ENCODE measurements at places on chromosomes 7 and 10. TPM values are rescaled to one million over a fixed set of nuclear protein-coding genes. Genes with fewer than 3 reads are reported as not detected.

ODAD2 gene
- not detected for total RNA-seq

DNA sequence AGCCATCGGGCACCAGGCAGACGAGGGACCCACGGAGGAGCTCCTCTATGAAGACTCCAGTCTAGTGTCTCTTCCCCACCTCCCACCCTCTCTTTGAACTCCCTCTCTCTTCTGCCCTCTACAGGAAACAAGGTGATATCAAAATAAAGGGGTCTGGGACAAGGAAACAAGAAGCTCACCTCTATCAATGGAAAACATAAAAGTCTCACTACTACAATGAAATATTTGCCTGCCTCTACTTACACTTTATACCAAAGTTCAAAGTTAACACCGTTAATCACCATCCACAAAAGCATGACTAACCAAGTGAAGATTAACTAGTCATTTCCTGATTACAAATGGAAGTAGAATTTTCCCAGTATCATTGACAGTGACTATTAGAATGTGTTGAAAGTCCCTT, 82.2 kb downstream of the PARD3 start:
- H3K27me3 ChIP-seq = no peaks in the 10 kb centered on the region
- H3K4me1 ChIP-seq = peaks cover 45% of the 10 kb centered on the region
- no peak for DNase-seq
- peak overlapping the region; percentile 79 for H3K27ac ChIP-seq
- H3K4me3 ChIP-seq = no peak overlapping the region
- H3K36me3 ChIP-seq = no peaks in the 10 kb centered on the region

EXOC6 gene
- total RNA-seq = 12.5 TPM

- peaks cover 24% of the 10 kb centered on the region for H3K4me1 ChIP-seq
- H3K27ac ChIP-seq = peak overlapping the region; percentile 72
- H3K4me3 ChIP-seq = peak overlapping the region; percentile 80
- peaks cover 10% of the 10 kb centered on the region for H3K36me3 ChIP-seq
- DNase-seq = no peak
Measured at GRCh38 chr7:120949998-120950538, 509 bp upstream of the ING3 start.

PVRIG gene
- 1.1 TPM for total RNA-seq

DNA sequence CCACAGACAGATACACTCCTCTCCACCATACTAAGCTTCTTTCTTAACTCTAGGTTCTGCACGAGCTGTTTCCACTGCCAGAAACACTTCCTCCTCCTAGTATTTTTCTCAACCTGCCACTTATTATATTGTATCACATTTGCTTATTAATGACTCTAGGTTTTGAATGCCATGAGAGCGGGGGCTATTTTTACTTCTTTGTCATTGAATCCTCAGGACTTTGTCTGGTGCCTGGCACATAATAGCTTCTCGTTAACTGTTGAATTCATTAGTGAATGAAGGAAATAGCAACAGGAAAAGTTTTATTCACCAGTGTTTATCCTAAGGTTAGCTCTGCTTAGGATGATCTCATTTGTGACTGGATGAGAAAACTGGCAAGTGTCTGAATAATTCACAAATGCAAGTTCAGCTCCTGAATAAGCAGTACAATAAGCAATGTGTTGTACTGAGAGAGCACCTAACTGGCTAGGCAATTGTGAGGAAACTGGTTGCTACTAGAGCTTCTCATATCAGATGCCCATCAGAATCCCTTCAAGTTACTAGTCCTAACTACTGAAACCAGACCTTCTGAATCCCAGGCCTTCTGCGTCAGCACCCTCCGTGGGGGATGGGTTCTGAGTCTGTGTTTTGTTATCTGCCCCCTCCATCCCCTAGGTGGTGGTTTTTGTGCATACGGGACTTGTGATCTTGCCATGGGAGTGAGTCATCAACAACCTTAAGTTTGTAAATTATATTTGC, 92.7 kb downstream of the LSMEM1 start:
- H3K36me3 ChIP-seq = no peaks in the 10 kb centered on the region
- H3K4me3 ChIP-seq = no peak overlapping the region
- DNase-seq = no peak
- no peak overlapping the region for H3K27ac ChIP-seq
- no peaks in the 10 kb centered on the region for H3K4me1 ChIP-seq

DNA sequence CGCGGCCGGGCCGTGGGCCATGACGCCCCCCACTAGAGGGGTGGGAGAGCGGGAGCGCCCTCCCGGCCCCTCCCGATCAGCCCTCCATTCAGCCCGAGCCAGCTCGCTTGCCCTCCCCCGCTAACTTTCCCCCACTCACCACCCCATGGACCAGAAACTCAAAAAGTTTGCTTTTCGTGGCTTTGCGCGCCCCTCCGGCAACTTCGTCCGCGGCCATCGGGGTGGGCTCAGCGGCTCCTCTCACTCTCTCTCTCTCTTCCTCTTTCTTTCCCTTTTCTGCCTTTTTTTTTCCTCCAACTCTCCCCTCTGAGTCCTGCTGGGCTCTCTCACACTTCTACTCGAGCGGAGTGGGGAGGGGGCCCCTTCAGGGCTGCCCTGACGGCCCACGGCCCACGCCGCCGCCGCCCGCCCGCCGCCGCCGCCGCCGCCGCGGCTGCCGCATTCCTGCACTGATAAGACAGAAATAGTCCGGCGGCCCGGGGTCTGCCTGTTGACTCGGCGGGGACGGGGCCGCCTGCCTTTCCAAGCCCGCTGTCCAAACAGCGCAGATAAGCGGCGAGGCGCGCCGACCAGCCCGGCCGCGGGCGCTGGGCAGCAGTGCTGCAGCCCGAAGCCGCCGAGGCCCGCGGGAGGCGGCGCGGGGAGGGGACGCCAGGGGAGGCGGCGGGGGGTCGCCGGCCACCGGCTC, at the start of gene SMARCD3:
TSS of gene SMARCD3 (minus strand) at position 349 of the 688 bp plus-strand sequence. CDS start at position 217, 132 bp downstream.
- H3K4me1 ChIP-seq = no peaks in the 10 kb centered on the region
- no peaks in the 10 kb centered on the region for H3K36me3 ChIP-seq
- H3K27me3 ChIP-seq = peaks cover 58% of the 10 kb centered on the region
- peak within 1 kb of the TSS; percentile 60 for H3K4me3 ChIP-seq

PAX4 gene
- not detected for total RNA-seq

GRCh38 chr10:27344568-27345454, 104.2 kb upstream of the ACBD5 start:
- no peak for DNase-seq
- no peak overlapping the region for H3K4me3 ChIP-seq
- no peaks in the 10 kb centered on the region for H3K27me3 ChIP-seq
- no peaks in the 10 kb centered on the region for H3K4me1 ChIP-seq

SPDYE2 gene
- not detected for total RNA-seq

DNA sequence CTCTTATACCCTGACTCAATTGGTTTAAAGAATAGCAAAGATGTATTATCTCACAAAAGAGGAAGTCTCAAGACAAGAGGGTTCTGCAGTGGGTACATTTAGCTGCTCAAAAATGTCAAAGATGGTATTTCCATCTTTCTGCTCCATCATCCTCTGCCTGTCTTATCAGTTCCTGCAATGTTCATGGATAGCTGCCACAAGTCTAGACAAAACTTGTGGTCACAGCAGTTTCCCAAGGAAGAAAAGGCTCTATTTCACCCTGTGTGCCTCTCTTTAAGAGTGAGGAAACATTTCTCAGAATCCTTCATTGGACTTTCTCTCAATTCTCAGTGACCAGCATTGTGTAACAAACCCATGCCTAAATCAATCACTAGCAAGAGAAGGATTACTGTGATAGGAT, 634.2 kb upstream of the AUTS2 start:
- H3K27me3 ChIP-seq = no peaks in the 10 kb centered on the region
- no peaks in the 10 kb centered on the region for H3K36me3 ChIP-seq
- H3K4me3 ChIP-seq = no peak overlapping the region
- peak overlapping the region; percentile 84 for H3K27ac ChIP-seq
- peak; percentile 43 for DNase-seq

LDB3 gene
- 0.73 TPM for total RNA-seq

DNA sequence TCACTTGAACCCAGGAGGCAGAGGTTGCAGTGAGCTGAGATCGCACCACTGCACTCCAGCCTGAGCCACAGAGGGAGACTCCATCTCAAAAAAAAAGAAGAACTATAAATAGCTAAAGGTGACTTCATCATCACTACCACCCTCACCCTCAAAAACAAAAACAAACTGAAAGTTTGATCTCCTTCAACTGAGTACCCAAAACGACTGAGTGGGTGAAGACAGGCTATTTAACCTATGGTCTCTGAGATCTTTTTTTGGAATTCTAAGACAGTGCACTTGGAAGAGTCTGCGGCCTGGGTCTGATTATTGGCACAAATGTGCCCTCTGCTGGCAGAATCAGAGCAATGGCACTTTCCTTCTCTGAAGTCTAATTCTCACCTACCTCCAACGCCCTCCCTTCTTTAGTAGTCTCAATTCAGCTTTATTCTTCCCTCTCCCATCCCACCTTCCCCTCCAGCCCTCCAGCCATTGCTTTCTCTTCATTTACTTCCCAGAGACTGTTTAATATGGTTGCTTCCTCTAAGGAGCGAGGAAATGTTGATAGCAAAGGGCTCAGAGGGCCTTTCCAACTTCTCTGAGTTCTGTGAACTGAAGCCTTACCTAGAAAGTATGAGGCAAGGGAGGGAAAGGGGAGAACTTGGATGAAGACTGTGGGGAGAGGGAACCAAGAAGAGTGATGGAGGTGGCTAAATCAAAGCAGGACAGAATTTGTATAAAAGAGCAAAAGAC, 2.9 kb upstream of the MYOZ1 start:
- no peaks in the 10 kb centered on the region for H3K27me3 ChIP-seq
- DNase-seq = peak; percentile 67
- H3K27ac ChIP-seq = no peak overlapping the region
- peaks cover 7% of the 10 kb centered on the region for H3K4me1 ChIP-seq

DNA sequence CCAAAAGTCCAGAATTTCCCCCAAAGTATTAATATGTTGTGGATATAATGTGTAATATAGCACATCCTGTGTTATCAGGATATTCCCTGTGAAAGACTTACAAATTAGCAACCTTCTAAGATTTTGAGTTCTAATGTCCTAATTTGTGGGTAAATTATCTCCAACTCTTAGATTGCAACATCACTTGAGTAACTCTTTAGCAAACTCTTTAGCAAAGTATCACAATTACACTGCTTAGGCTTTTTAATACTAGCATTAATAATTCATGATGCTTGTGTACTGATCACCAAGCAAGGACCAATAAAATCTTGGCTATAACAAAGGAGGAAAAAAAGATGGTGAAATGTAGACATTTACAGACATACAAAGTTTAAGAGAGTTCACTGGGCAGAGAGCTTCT, 27.7 kb downstream of the HIP1 start:
- no peaks in the 10 kb centered on the region for H3K36me3 ChIP-seq
- H3K27ac ChIP-seq = no peak overlapping the region
- H3K27me3 ChIP-seq = no peaks in the 10 kb centered on the region
- no peak for DNase-seq
- no peaks in the 10 kb centered on the region for H3K4me1 ChIP-seq
- H3K4me3 ChIP-seq = no peak overlapping the region

PLXDC2 gene
- not detected for total RNA-seq

DNA sequence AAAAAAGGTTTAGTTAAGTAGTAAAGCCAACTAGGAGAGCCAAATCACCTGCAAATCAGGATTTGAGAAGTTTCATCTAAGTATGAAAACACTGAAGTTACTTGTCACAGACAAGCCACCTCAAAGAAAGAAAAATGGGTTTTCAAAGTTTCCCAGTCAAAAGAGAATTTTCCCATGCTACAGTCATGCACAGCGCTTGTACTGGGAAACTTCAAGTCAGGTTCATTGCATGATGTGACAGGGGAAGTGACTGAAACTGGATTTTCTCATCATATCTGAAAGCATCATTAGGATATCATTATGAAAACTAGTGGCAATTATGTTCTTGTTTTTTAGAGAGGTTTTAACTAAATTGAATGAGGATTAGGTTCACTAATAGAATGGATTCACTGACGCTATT, 167.0 kb downstream of the SGMS1 start:
- no peaks in the 10 kb centered on the region for H3K36me3 ChIP-seq
- no peaks in the 10 kb centered on the region for H3K27me3 ChIP-seq
- no peak for DNase-seq
- H3K27ac ChIP-seq = no peak overlapping the region

GRCh38 chr7:31488562-31489203, 25.2 kb upstream of the ITPRID1 start:
- H3K27me3 ChIP-seq = peaks cover 15% of the 10 kb centered on the region
- no peak overlapping the region for H3K4me3 ChIP-seq
- peak; percentile 59 for DNase-seq

DNA sequence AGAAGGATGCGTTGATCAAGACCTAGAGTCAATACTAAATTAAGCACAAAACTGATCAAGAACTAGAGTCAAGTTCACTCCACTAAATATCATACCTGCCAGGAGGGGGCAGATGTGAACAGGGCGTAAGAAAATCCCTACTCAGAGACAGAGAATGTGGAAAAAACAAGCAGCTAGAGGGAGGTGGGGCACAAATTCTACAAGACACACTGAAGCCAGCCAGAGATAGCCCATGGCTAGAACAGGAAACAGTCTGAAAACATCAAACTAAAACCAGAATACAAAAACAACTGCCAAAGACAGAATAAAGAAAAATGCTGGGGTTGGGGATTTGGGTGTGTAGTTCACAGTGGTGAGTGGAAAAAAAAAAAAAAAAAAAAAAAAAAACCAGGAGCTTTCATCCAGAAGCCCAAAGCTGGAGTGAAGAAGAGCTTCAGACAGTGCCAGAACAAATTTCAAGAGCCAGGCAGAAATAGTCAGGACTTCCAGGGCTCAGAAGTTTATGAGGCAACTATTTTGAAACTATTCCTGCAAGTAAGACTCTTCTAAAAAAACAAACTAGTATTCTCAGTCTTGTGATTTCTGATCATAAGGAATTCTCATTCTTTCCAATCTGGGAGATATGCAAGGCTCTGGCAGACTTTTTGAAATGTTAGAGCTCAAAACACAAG, 118.3 kb downstream of the CCDC71L start:
- H3K4me3 ChIP-seq = no peak overlapping the region
- H3K4me1 ChIP-seq = peaks cover 8% of the 10 kb centered on the region
- no peaks in the 10 kb centered on the region for H3K27me3 ChIP-seq
- no peaks in the 10 kb centered on the region for H3K36me3 ChIP-seq
- peak; percentile 70 for DNase-seq
- H3K27ac ChIP-seq = no peak overlapping the region

DNA sequence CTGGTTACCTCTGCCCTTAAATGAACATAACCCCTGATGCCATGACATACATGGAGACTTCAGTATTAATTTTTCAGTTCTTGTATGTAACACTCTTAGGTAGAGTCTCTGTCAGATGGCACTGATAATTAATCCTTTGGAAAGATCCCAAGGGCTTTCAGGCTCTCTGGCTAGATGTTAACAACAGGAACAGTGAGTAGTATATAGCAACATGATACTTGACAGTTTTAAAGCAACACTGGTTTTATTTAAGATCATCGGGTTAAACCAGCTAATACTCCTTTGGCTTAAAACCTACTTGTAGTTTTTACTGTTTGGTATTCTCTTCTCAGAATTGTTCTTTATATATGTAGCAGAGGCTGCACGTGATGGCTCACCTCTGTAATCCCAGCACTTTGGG, 27.3 kb downstream of the AHCYL2 start:
- H3K27ac ChIP-seq = no peak overlapping the region
- H3K4me1 ChIP-seq = no peaks in the 10 kb centered on the region
- no peaks in the 10 kb centered on the region for H3K36me3 ChIP-seq
- no peak for DNase-seq

VSTM4 gene
- not detected for total RNA-seq

PIK3AP1 gene
- total RNA-seq = 1.7 TPM

DNA sequence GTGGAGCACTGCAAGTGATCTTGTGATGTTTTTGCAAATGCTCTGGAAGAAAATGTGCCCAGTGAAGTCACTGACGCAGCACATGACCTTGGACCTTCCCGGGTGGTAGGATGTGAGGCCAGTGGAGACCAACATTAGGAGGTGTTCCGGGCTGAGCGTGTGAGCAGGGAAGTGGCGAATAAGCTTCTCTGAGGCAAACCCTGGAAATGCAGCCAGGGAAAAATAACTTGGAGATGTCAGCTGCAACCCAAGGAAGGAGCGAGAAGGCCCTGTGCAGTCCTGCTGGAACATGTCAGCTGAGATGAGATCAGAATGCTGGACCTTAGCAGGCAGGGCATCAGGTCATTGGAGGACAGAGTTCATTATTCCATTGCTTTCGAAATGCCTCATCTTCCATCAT, 18.6 kb upstream of the SDK1 start:
- H3K4me1 ChIP-seq = no peaks in the 10 kb centered on the region
- no peak overlapping the region for H3K27ac ChIP-seq
- no peaks in the 10 kb centered on the region for H3K36me3 ChIP-seq

Data from PC-9 (cell line).